B cell (primary cell): ENCODE measurements at places on chromosomes 3 and 15. TPM values are rescaled to one million over a fixed set of nuclear protein-coding genes. Genes with fewer than 3 reads are reported as not detected.

The LRRIQ4 gene
- total RNA-seq, result 0.53 and 0.71 TPM in 2 replicates

The ATP13A5 gene
- 0.12 TPM in 1 of 2 replicates, not detected in the other for total RNA-seq

The NTRK3 gene
- total RNA-seq, result not detected in 2 replicates

The STRC gene
- total RNA-seq, result 1.0 and 1.3 TPM in 2 replicates

The SERPINI2 gene
- total RNA-seq, result not detected in 2 replicates

The CRYGS gene
- total RNA-seq, result 10.3 and 10.9 TPM in 2 replicates

DNA sequence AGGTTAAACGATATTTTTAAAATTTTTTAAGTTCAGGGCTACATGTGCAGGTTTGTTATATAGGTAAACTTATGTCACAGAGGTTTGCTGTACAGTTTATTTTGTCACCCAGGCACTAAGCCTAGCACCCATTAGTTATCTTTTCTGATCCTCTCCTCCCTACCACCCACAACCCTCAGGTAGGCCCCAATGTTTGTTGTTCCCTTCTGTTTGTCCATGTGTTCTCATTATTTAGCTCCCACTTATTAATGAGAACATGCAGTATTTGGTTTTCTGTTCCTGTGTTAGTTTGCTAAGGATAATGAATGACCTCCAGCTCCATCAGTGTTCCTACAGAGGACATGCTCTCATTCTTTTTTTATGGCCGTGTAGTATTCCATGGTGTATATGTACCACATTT, 14.9 kb downstream of the FAM162A start:
- DNase-seq, result no peak
- H3K27ac ChIP-seq, result no peak overlapping the region
- no peaks in the 10 kb centered on the region for H3K4me1 ChIP-seq
- no peaks in the 10 kb centered on the region for H3K27me3 ChIP-seq
- H3K4me3 ChIP-seq, result no peak overlapping the region
- no peaks in the 10 kb centered on the region for H3K36me3 ChIP-seq

GRCh38 chr15:97750060-97750459, 210.4 kb upstream of the ARRDC4 start:
- H3K36me3 ChIP-seq, result no peaks in the 10 kb centered on the region
- no peak for DNase-seq

- no peak for DNase-seq
- H3K27ac ChIP-seq, result no peak overlapping the region
- H3K27me3 ChIP-seq, result no peaks in the 10 kb centered on the region
- no peak overlapping the region for H3K4me3 ChIP-seq
- H3K36me3 ChIP-seq, result no peaks in the 10 kb centered on the region
These were observed 59.9 kb downstream of the CCNL1 start for GRCh38 chr3:157100096-157100477.

DNA sequence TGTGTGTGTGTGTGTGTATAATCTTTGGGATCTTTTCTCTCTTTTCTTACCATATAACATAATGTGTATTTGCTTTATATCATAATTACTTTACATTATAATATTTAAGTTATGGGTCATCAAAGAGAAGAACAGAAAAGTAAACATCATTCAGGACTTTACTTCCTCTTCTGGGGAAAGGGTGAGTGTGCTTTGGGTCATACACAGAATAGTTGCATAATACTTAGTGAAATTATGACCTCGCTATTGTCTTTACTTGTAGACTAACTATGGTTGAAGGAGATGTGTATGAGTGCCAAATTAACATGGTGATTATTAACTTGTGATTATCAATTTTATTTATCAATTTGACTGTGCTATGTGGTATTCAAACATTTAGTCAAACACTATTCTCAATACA, 1086.9 kb downstream of the DIPK2A start:
- no peaks in the 10 kb centered on the region for H3K36me3 ChIP-seq
- H3K27me3 ChIP-seq, result no peaks in the 10 kb centered on the region
- no peak overlapping the region for H3K27ac ChIP-seq
- no peak overlapping the region for H3K4me3 ChIP-seq
- no peaks in the 10 kb centered on the region for H3K4me1 ChIP-seq

DNA sequence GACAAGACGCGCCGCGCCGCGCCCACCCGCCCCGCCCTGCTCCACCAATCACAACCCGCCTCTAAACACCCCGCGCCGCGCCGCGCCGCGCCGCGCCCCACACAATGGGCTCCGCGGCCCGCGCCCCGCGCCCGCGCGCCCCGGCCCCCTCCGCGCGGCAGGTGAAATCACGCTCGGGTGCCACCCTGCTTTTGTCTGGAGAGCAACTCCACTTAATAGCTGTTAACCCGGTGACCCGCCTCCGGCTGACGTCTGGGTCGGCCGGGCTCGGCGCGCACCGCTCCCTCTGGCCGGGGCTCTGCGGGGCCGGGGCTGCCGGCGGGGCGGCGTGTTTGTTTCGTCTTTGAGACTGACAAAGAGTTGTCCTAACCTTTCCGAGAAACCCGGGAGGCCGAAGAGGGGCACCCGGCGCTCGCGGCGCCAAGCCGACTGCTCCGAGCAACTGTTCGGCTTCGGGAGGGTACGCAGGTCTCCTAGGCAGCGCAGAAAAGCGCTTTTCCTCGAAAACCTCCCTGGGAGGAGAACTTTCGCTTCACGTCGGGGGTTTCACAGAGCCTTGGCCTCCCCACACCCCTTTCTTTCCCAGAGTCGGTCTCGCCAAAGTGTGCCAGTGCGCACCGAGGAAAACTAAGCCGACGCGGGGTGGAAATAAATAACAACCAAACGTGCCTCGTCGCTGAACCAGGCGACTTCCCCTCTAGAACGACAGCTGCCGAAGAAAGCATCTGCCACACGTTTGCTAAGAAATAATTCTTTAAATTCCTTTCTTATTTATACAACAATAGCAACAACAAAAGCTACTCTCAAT, 518.4 kb downstream of the FOXP1 start:
- H3K4me3 ChIP-seq, result peak overlapping the region; percentile 69
- no peaks in the 10 kb centered on the region for H3K27me3 ChIP-seq
- peaks cover 77% of the 10 kb centered on the region for H3K4me1 ChIP-seq
- H3K36me3 ChIP-seq, result peaks cover 2% of the 10 kb centered on the region
- peak; percentile 84 for DNase-seq

- H3K27ac ChIP-seq, result no peak overlapping the region
- no peak overlapping the region for H3K4me3 ChIP-seq
- no peaks in the 10 kb centered on the region for H3K36me3 ChIP-seq
- no peaks in the 10 kb centered on the region for H3K4me1 ChIP-seq
These were observed 175.8 kb upstream of the STT3B start for GRCh38 chr3:31356941-31357340.

DNA sequence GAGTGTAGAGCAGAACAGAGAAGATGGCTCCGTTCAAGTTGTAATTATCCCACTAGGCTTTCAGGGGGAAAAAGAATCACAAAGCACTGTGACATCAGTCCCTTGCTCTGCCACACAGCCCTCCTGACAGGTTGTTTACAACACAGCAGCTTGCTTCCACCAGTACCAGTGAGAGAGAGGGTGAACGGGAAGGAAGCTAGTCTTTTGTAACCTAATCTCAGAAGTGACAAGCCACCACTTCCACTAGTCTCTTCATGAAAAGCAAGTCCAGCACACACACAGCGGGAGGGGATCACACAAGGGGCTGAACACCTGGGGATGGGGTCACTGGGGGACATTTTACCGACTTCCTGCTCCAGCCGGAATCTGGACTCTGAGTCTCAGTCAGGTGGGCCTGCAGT, 86.3 kb downstream of the FAM81A start:
- no peak overlapping the region for H3K4me3 ChIP-seq
- peak; percentile 62 for DNase-seq
- H3K27me3 ChIP-seq, result no peaks in the 10 kb centered on the region
- H3K36me3 ChIP-seq, result no peaks in the 10 kb centered on the region
- peak overlapping the region; percentile 94 for H3K27ac ChIP-seq

- DNase-seq, result no peak
- H3K27ac ChIP-seq, result no peak overlapping the region
- H3K4me1 ChIP-seq, result no peaks in the 10 kb centered on the region
- H3K27me3 ChIP-seq, result no peaks in the 10 kb centered on the region
These were observed 139.1 kb downstream of the SRGAP3 start for GRCh38 chr3:9110316-9110715.

DNA sequence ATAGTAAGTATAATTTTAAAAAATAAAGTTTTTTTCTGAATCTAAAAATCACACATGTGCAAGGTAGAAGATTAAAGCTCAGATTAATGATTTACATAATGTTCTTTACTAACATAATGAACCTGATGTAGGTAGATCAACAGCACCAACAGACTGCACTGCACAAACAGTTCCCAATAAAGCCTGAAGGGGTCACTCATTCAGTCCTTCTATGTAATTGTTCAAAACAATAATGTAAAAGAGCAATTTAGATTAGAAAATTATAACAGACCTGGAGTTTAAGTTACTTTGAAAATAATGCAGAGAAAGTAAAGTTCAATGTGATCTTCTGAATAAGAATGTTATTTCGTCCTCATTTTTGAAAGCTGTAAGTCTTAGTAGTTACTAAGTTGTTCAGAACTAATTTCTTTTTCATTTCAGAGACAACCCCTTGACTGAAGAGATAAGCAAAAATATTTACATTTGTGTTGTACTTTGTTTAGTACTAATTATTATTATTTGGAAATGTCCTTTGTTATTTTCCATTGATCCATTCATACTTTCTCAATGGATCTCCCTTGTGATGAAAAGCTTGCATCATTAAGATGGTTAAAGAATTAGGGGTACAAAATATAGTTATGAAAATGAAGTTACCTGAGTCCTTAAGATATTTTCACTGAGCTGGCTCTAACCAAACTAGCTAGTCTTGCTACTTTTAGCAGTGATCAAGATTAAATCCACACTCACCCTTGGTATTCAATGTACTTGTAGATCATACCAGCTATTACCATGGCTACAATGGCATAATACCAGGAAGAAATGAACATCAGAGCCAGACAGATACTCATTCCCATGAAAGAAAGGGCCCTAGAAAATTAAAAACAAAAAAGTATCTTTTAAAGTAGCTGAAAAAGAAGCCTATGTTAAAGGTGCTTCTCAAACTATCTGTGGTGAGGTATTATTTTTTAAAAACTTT, 16.8 kb downstream of the EMC4 start:
- H3K36me3 ChIP-seq, result peaks cover 22% of the 10 kb centered on the region
- H3K27ac ChIP-seq, result no peak overlapping the region
- no peak overlapping the region for H3K4me3 ChIP-seq

GRCh38 chr15:40151991-40152390, 8.9 kb upstream of the BUB1B start:
- H3K4me3 ChIP-seq, result no peak overlapping the region
- H3K4me1 ChIP-seq, result no peaks in the 10 kb centered on the region
- DNase-seq, result no peak
- H3K36me3 ChIP-seq, result no peaks in the 10 kb centered on the region
- H3K27ac ChIP-seq, result no peak overlapping the region
- H3K27me3 ChIP-seq, result no peaks in the 10 kb centered on the region

DNA sequence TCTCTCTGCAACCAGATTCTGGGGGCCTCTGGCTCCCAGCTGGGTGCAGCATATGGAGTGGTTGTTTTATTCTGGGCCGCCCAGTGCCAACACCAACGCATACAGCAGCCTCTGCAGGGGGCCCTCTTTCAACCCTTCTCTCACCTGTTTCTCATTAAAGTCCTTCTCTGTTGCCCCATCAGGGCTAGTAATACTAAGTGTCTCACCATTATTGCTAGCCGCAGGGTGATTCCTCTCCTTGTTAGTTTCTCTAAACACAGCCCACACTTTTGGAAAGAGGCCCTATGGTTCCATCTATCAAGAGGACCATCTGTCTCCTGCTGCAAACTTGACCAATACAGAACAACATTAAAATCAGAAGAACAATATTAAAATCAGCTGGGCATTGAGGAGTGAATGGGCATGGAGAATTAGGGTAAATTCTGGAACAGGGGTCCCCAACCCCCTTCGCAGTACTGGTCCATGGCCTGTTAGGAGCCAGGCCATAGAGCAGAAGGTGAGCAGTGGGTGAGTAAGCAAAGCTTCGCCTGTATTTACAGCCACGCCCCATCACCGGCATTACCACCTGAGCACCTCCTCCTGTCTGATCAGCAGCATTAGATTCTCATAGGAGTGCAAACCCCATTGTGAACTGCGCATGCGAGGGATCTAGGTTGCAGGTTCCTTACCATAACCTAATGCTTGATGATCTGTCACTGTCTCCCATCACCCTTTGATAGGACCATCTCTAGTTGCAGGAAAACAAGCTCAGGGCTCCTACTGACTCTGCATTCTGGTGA, 36.5 kb downstream of the ALS2CL start:
- peaks cover 4% of the 10 kb centered on the region for H3K4me1 ChIP-seq
- no peak overlapping the region for H3K27ac ChIP-seq
- no peaks in the 10 kb centered on the region for H3K36me3 ChIP-seq
- no peak overlapping the region for H3K4me3 ChIP-seq

DNA sequence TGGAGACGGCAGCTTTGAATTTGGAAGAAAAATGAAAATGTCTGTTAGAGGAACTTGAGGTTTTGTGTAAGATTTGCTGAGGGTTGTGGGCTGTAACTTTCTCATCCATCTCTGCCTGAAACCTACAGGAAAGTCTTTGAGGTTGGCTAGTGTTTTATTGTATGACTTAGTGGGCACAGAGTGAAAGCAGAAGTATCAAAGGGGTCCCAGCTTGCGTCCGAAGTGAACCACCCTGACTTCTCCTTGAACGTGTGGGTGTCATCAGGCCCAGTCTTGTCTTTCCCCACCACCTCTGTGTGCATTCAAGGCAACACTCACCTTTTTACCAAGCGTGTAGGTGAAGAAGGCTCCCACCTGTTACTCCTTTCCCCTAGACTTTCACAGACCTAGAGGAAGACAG, 682.1 kb upstream of the CFAP20DC start:
- H3K4me1 ChIP-seq, result peaks cover 8% of the 10 kb centered on the region
- H3K27ac ChIP-seq, result no peak overlapping the region
- H3K4me3 ChIP-seq, result no peak overlapping the region

DNA sequence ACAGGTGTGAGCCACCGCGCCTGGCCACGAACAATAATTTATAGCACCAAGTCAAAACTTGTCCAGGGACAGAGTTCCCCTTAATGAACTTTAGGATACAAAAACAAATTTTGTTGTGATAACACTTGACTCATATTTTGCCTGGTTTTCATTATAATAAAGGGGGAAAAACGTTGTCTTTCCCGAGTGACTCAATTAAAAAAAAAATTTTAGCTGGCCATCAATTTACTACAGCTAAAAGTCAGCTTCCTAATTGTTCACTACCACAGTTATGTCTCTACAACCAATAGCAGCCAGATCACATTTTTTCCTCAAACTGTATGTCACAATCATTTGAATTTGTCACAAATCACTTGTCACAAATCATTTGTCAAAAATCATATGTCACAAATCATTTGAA, 116.0 kb downstream of the P3H2 start:
- no peaks in the 10 kb centered on the region for H3K27me3 ChIP-seq
- H3K36me3 ChIP-seq, result no peaks in the 10 kb centered on the region
- H3K27ac ChIP-seq, result no peak overlapping the region
- H3K4me3 ChIP-seq, result no peak overlapping the region

DNA sequence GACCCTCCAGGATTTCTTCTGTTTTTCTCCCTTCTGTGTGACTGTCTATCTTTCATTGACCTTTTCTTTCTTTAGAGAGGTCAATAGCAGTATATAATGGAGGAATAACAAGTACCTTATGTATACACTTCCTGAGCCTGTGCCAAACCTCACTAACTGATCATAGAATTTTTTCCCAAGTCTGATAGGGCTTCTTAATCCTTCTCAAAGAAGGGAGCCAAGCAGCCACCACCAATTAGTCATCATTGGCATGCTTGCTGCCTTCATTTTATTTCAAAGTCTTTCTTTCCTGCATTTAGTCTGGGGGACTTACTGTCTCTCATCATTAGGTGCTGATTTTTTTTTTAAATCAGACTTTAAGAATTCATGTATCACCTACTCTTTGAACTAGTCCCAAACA, 327.0 kb downstream of the FEZF2 start:
- DNase-seq, result no peak
- no peak overlapping the region for H3K27ac ChIP-seq
- no peaks in the 10 kb centered on the region for H3K36me3 ChIP-seq
- H3K4me1 ChIP-seq, result no peaks in the 10 kb centered on the region
